CD4-positive, CD25-positive, alpha-beta regulatory T cell (primary cell): ENCODE measurements at places on chromosomes 6 and 20. TPM values are rescaled to one million over a fixed set of nuclear protein-coding genes. Genes with fewer than 3 reads are reported as not detected.
A peak's percentile ranks its signal among the peaks of the same experiment; 100 is the strongest.

- DNase-seq: no peak
Observed at GRCh38 chr6:38982470-38982869, 66.1 kb upstream of the GLP1R start.

The CBLN4 gene
- not detected for total RNA-seq

GRCh38 chr20:47143657-47144056, 212.8 kb downstream of the ZMYND8 start:
- no peak for DNase-seq

- DNase-seq: no peak
Observed at GRCh38 chr6:126718600-126719327, 378.8 kb downstream of the CENPW start.

GRCh38 chr6:162679681-162680080, 47.9 kb downstream of the PRKN start:
- no peak for DNase-seq

The SCAF8 gene
- total RNA-seq: 72.0 TPM

The NOTCH4 gene
- 0.86 TPM for total RNA-seq

DNA sequence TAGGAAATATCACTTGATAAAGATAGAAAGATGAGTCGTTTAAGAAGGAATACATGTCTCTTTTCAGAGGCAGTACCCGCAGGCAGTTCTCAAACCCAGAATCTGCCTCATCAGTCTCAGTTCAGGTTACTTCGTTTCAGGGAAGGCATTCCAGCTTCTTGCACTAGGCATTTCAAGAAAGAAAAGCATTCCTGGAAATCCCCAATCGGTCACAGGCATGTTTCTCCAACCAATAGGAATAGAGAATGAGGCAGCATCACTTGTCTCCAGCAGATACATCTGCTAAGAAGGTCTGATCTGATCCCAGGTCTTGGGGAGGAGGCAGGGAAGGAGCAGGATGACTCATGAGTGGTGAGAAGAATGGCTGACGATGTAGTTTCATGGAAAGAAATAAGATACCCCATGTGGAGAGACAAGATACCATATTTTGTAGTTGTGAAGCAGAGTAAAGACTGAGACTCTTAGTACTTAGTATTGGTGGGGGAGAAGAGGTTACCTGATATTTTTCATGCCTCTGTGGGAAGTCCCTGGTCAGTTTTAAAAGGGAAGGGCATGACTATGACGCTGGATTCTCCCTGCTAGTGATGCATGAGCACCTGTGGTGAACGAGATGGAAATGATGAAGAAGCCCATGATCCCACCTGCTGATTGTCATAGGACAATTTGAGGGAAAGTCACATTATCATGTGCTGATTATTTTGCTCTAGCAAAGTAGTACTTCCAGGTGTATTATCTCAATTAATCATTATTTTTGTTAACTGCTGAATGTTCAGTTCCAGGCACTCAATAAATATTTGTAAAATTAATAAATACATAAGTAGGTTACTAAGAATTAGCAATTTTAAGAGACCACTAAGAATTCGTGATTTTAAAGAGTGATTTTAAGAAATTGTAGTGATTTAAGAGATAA, 20.3 kb upstream of the HLA-DRB1 start:
- peak; percentile 95 for DNase-seq

GRCh38 chr6:131999545-132000146, 48.5 kb upstream of the CCN2 start:
- DNase-seq: no peak

- no peak for DNase-seq
Observed at GRCh38 chr6:81304466-81304865, 448.0 kb downstream of the TENT5A start.

DNA sequence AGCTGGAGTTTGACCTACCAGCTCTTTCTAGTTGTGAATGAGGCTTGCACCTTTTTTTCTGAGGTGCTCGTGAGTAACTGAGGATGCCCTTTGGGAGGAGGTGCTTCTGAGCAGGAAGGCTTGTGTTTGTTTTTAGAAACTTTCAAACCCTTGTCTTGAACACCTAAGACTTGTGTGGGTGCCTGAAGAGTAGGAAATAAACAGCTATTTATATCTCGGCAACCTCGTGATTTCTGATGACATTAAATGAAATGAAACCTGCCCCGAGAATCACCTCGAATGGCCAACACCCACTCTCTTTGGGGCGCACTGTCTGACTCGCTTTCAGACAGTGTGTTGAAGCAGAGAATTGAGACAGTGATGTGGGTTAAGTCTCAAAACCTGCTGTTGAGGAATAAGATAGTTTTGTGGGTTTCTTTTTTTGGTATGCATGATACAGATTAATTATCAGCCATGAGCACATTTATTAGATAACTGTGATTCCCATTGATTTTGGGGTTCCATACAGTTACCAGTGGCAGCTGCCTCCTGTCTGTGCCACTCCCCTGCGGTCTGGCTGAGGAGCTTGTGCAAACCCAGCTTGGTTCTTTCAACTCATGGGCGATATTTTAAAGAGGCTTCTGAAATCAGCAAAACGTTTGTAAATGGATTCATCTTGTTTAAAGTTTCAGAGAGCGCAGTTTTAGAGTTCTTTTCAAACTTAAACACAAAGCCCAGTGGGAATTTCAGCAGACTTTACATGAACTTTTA, 8.4 kb downstream of the IRF4 start:
- peak; percentile 51 for DNase-seq

DNA sequence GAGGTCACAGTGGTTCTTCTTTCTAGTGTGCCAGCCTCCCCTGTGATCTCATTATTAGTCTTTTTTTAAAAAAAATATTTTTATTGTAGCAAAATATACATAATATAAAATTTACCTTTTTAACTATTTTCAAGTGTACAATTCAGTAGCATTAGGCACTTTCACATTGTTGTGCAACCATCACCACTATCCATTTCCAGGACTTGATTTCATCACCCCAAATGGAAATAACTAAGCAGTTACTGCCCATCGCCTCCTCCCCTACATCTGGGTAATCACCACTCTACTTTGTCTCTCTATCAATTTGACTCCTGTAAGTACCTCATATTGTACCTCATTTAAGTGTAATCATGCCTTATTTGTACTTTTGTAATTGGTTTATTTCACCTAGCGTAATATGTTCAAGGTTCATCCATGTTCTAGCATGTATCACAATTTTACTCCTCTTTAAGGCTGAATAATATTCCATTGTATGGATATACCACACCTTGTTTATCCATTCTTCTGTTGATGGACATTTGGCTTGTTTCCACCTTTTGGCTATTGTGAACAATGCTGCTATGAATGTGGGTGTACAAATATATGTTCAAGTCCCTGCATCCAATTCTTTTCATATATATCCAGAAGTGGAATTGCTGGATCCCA, 68.6 kb upstream of the FYN start:
- DNase-seq: no peak

DNA sequence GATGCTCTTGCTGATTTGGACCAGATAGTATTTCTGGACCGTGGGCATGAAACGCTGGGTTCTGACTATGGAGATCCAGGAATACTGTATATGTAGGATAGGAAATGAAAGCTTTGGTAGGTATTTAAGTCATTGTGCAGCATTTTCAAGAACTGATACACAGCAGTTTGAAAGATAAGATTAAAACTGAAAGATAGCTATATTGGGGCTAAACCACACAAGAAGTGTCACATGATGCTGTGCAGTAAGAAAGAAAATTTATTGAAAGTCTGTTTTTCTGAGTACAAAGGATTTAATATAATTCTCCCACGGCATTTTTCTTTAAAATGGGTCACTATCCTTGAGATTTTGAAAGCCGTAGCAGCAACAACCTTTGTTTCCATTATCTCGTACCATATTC, 305 bp downstream of the IL17A start:
- no peak for DNase-seq

The LMBRD1 gene
- total RNA-seq: 40.8 TPM

The SLC24A3 gene
- total RNA-seq: 0.25 TPM
